ENCODE measurements at places on chromosomes 4 and X.

DNA sequence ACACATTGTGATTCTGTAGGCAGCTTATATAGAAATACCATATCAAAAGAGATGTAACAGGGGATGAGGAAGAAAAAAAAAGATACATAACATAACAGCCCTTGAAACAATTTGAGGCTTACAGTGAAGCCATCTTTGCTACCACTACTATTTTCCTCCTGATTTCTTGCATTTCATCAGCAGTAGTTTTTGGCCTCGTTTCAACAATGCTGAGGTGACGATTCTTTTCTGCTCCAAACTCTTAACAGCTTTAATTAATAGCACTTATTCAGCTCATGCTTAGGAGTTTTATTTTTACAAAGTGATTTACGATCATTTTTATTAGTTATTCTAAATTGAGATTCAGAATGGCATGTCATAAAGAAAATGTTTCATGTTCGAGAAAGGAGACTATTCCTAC is 163.2 kb downstream of the DCK start:
- DNase-seq = no peak

DNA sequence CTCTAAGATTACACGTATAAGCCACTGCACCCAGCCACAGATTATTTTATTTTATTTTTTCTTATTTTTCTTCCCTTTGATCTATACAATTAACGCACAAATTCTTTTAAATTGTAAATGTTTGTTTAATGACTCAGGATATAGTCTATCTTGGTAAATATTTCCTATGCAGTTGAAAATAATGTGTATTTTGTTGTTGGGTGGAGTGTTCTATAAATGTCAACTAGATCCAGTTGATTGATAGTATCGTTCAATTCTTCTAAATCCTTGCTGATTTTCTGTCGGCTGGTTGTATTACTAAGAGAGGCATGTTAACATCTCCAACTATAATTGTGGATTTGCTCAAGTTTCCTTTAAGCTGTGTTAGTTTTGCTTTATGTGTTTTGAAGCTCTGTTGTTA is 92.0 kb downstream of the TRAPPC11 start:
- DNase-seq = no peak

GRCh38 chr4:86500527-86500926 is 93.6 kb upstream of the PTPN13 start:
- DNase-seq = peak; percentile 26

- DNase-seq = no peak
Measured at GRCh38 chrX:153412746-153413720, 1.8 kb downstream of the ZFP92 start.

- DNase-seq = no peak
Measured at GRCh38 chr4:105248613-105249012, 101.9 kb downstream of the TET2 start.

DNA sequence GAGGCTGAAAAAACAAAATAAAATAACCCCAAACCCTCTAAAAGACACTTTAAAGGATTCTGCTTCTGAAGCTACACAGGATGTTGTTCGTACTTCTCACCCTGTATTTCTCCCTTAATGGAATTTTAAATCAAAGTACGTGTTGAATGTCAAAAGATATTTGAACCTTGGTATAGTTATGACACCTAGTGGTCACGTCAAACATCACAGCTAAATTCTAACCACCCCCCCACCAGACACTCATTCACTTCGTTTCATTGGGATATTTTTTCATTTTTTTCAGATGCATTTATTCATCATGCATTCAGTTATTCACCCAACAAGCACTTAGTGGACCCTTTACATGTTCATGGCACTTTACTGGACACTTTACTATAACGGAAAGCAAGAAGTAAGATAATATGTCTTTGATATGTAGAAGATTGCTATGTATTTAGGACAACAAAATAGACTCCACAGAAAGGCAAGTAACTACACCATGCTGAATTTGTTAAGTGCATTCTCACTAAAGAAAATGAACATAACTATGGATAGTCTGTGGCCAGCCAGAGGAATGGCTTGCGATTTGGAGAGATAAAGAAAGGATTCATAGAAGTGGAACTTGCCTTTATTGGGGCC is 62.5 kb upstream of the GPR174 start:
- peak; percentile 17 for DNase-seq

- no peak for DNase-seq
Measured at GRCh38 chr4:146059865-146060264, 115.7 kb upstream of the LSM6 start.

DNA sequence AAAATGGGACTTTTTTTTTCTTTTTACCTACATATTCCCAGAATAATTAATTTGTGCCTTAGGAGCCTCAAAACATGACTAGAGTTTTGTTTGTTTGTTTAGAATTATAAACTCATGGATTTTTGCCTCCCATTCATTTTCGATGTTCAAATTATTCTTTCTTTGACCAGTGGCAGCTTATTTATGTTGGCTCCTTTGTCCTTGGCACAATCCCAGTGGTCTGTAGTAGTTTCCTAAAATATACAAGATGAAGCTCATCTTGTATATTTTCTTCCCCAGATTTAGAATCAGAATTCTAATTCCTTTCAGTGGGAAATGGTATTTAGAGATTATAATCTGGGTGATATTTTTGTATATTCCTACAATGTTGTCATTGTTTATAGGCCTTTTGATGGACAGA is 27.2 kb downstream of the DCK start:
- DNase-seq = peak; percentile 16

DNA sequence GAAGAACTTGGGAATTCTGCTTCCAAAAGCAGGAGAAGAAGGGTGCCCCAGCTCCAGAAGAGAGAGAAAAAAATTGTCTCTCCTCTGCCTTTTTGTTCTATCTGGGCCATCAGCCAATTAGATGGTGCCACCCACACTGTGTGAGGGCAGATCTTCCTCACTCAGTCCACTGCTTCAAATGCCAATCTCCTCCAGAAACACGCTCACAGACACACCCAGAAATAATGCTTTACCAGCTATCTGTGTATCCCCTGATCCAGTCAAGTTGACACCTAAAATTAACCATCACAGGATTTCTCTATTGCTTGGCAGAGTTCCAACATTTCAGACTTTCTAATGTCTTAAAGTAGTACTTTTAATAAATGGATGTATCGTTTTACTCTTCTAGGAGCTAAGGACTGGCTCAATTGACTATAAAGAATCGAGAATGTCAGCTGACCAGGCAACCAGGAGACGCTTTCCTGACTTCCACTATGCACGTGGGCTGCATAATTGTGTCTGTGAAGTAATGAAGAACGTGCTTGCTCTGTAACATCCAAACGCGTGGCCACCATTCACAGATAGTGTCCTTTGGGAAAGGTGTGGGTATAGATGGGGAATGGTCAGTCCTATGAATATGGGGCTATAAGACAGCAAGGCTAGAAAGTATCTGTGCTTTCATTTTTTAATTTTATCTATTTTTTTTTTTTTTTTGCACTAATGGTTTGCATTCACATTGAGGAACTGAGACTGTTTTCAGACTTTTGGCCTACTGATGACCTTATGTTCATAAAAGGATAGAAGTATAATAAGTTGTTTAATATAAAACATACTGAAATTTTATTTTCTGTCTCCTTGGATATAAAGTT is 9.9 kb upstream of the SMIM20 start:
- no peak for DNase-seq

- DNase-seq = peak; percentile 70
Measured at GRCh38 chrX:45889471-45889870, 655.8 kb downstream of the ZNF674 start.

- no peak for DNase-seq
Measured at GRCh38 chr4:168942985-168943384, 67.1 kb downstream of the CBR4 start.

- DNase-seq = no peak
Measured at GRCh38 chr4:17323554-17324385, 188.1 kb downstream of the QDPR start.

- DNase-seq = peak; percentile 26
Measured at GRCh38 chr4:101192244-101192643, 155.1 kb downstream of the PPP3CA start.

DNA sequence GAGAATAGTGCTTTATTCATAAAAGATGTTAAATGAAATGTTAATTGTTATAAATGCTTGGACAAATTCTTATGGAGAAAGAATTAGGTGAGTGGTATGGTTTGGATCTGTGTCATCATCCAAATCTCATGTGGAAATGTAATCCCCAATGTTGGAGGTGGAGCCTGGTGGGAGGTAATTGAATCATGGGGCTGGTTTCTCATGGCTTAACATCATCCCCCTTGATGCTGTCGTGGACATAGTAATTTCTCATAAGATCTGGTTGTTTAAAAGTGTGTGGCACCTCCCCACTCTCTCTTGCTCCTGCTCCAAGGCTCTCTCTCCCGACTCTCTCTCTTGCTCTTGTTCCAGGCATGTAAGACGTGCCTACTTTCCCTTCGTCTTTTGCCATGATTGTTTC is 22.5 kb downstream of the GYPE start:
- no peak for DNase-seq

DNA sequence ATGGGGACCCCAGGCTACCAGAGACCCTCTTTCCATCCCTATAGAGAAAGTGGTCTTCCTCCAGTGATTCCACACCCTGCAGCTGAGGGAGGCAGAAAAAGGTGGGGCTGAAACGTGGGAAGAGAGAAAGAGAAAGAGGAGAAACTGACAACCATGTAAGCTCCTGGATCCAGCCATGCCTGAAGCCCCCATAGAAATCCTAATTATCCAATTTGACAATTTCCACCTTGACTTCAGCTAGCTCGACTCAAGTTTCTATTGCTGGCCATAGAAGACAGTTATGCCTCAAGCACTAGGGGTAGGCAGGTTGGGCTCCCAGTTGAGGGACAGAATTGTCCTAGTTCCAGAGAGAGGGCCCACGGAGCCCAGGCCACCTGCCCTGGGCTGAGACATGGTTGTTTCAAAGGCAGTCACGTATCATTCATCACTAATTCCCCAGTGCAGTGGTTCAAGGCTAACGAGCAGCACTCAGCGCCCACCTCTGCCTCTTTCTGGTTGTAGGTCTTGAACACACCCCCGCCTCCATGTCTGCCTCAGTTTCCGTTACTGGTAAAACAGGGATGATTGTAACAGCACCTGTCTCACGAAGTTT is 39.8 kb upstream of the ASMTL start:
- no peak for DNase-seq

- DNase-seq = no peak
Measured at GRCh38 chr4:85905761-85906160, 430.8 kb downstream of the ARHGAP24 start.

DNA sequence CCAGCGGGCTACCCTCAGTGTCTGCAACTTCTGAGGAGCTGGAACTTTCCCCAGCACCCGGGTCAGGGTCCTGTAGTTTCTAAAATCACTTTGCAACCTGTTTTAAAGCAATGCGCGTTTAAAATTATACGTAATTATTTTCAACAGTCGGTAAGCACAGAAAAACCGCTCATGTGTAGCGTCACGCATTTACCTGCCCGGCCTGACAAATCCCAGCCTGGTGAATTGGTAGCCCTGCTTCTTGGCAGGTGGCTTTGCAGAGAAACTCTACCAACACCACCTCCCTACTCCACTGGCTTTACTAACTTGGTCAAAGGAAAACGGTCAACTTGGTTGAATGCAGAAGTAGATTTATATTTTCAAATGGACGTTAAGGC is 640 bp downstream of the BANK1 start:
- DNase-seq = no peak

GRCh38 chr4:185729391-185729804 is 82.6 kb downstream of the SORBS2 start:
- DNase-seq = peak; percentile 56

DNA sequence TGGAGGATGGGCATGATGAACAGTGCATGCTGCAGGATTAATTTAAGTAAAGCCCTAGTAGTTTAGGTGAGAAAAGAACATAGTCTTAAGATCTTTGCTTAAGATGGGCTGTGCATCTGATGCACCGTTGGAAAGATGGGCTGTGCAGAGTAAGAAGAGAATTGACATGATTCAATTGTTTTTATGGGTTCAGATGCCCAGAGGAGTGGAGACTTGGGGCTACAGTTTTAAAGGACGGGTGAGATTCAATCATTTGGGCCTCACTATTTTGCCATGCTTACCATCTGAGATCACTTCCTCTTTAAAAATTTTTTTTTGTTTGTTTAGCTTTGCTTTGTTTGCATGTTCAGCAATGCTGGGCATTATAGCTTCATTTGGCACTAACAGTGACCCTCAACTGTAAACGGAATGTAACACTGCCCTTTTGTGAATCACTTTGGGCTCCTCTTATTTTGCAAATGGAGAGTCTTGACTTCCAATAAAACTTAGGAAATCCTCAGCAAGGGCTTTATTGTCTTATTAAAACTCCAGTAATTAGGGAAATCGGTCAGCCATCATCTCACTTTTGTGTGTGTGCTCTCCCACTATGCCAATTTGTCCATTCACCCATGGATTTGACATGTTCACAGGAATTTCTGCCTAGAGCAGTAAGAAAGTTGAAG is 216.1 kb upstream of the TLL1 start:
- DNase-seq = no peak

- no peak for DNase-seq
Measured at GRCh38 chr4:92090887-92091286, 212.9 kb upstream of the GRID2 start.

DNA sequence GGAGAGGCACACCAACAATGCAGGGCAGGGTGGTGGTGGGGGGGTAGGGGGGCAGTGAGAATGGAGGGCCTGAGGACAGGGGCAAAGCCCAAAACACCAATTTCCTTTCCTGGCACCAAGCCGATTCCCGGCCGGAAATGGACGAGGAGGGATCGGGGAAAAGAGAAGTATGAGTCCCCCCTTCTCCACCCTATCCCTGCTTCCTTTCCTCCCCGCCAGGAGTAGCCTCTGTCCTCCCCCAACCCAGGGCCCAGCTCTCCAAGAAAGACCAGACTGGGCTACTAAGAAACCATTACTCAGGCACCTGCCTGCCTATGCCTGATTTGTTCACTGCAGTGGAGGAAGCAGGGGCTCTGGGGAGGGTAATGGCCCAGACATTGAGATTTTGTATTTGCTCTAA is 402 bp downstream of the CCDC120 start:
- DNase-seq = no peak

DNA sequence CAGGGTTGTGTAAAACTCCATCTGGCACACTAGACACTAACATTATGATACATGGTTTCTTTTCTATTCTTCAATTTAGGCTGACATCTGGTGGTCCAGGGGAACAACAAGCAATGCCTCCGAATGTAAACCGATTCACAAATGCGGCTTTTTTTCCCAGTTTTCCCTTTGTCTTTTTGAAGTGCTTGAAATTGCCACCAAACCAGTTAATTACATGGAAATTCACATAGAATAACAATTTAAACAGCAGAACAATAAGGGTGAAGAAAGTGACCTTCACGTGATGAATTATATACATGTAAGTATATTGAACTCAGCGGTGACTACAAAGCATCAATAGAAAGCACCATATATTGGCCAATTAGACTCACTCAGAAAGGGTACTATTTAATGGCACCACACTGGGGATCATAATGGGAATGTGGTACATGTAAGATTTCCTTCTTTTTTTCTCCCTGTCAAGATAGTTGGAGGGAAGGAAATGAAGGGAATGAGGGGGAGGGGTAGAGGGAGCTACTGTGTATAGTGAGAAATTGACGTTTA is 103.9 kb downstream of the MMRN1 start:
- no peak for DNase-seq
